Stimulated activated CD8-positive, alpha-beta memory T cell treated with anti-CD3 and anti-CD28 coated beads, Interleukin-7, amount 100 ng/mL, for 24 hours (primary cell): ENCODE measurements at places on chromosomes 11 and 22.

DNA sequence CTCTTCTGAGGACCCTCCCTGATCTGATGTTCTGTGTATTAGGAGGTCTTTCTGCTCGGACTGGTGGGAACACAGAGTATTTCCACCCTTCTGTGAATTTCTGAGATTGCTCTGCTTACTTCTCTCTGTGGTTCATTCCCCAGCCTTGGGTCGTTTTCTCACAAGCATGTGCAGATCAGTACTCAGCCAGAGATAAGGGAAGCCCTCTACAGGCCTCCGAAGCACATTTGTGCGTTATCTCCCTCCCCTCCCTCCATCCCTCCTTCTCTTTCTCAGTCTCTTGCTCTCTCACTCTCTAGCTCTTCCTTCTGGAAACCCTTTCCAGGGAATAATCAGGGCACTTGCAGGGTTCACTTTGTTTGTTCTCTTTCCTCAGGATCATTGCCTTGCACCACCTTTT, 35.2 kb upstream of the TUB start:
- DNase-seq, result no peak

GRCh38 chr11:68338051-68338780, 25.8 kb downstream of the LRP5 start:
- DNase-seq, result no peak

GRCh38 chr22:39699631-39700360, 129.2 kb downstream of the CACNA1I start:
- DNase-seq, result no peak

DNA sequence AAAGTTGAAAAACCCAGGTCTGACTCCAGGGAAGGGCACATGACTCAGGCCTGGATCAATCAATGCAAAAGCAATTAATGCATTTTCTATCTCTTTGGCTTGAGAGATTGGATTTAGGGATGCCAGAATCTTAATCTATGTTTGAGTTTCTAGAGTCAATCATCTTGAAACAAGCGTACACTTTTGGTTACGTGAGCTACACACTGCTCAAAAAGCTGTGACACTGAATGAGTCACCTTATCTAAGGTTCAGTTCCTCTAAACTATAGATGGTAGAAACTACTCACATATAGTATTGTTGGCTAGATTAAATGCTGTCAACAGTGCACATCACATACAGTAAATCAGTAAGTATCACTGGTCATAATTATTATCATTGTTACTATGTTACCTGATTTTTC, 24.2 kb downstream of the MRE11 start:
- no peak for DNase-seq

DNA sequence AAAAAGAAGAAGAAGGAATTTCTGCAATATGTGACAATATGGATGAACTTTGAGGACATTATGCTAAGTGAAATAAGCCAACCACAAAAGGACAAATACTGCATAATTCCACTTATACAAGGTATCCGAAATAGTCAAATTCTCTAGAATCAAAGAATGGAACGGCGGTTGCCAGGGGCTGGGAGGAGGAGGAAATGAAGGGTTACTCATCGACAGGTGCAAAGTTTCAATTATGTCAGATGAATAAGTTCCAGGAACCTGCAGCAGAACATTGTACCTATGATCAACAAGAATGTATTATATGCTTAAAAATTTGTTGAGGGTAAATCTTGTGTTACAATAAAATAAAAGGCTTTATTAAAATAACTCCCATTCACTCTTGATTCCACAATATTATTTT, 49.0 kb downstream of the SC5D start:
- DNase-seq, result no peak

DNA sequence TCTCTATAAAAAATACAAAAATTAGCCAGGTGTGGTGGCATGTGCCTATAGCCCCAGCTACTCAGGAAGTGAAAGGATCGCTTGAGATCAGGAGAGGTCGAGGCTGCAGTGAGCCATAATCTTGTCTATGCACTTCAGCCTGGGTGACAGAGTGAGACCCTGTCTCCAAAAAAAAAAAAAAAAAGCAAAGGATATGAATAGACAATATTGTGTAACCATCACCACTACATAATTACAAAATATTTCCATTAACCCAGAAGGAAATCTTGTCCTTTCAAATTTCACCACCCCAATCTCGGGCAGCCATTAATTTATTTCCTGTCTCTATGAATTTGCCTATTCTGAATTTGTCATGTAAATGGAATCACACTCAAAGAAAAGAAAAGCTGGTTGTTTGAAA, 21.2 kb downstream of the RSF1 start:
- DNase-seq, result no peak

- no peak for DNase-seq
Measured at GRCh38 chr11:130383344-130384211, 44.8 kb downstream of the ADAMTS8 start.

- DNase-seq, result no peak
Measured at GRCh38 chr11:11135820-11136476, 217.1 kb downstream of the CSNK2A3 start.

DNA sequence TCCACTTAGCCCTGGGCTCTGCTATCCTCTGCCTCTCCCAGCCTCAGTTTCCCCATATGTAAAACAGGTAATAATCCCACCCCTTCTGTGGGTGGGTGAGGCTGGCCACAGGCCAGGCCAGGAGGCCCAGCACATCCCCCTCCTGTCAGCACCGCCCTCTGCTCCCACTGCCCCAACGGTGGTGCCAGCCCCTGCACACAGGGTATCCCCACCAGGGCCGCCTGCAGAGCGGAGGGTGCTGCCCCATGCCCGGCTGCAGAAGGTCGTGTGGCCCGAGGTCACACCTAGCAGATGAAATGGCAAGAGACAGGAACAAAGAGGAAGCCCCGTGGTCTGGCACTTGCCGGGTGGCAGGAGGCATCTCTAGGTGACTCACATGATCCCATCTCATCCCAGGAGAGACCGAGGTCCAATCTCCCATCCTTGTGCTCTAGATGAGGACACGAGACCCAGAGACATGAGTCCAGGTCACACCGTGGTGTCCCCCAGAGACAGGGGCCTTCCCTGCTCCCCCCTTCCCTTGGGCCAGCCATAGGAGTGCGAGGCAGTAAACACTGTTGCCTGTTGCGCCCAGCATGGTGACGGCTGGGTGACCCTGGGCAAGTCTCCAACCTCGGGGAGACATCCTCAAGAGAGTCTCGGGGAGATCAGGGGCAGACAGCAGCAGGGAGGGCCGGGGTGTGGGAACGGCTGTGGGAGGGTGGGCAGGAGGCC, 27.2 kb upstream of the PPARA start:
- DNase-seq, result no peak

DNA sequence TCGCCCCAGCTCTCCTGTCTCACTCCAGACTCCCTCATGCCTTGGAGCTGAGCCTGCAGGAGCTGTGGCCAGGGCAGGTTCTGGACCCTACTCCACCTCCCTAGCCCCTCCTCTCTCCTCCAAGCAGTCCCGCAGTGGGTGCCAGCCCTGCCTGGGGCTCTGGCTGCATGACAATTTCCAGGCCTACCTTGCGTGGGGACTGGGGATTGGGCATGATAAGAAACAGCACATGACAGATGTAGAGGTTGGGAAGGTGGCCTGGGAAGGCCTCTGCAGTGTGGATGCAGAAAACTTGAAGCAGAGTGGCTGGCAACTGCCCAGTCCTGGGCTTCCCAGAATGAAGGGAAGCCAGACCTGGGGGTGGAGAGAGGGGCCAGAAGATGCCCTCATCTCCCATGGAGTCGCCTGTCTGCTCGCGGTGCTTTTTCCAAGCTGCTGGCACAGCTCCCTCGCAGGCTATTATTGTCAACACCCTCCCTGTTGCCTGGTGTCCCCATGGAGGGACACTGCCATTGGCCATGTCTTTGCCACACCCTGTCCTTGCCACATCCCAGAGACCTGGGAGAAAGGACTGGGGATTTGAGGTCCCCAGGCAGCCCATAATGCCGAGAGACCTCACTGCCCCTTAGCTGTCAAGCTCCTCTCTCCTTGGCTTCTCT, 48.9 kb upstream of the CDON start:
- no peak for DNase-seq

- no peak for DNase-seq
Measured at GRCh38 chr22:20423906-20424551, 13.6 kb downstream of the SCARF2 start.

- DNase-seq, result no peak
Measured at GRCh38 chr11:132058211-132058772, 687.9 kb downstream of the NTM start.

- DNase-seq, result no peak
Measured at GRCh38 chr11:102763440-102763839, 17.0 kb downstream of the MMP10 start.

DNA sequence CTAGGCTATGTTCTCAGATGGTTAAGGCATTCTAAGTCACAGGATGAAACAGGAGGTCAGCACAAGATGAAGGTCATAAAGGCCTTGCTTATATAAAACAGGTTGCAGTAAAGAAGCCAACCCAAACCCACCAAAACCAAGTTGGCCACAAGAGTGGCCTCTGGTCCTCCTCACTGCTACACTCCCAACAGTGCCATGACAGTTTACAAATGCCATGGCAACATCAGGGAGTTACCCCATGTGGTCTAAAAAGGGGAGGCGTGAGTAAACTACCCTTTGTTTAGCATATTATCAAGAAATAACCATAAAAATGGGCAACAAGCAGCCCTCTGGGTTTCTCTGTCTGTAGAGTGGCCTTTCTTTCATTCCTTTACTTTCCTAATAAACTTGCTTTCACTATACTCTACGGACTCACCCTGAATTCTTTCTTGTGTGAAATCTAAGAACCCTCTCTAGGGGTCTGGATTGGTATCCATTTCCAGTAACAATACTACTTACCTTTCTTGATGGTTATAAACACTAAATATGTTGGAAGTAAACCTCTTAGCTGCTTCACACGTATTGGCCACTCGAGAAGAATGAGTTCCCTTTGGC, 1237.9 kb downstream of the FAM181B start:
- no peak for DNase-seq

- DNase-seq, result no peak
Measured at GRCh38 chr11:96978751-96979150, 588.9 kb downstream of the JRKL start.

GRCh38 chr11:4979036-4979435, 15.6 kb upstream of the OR51L1 start:
- no peak for DNase-seq

DNA sequence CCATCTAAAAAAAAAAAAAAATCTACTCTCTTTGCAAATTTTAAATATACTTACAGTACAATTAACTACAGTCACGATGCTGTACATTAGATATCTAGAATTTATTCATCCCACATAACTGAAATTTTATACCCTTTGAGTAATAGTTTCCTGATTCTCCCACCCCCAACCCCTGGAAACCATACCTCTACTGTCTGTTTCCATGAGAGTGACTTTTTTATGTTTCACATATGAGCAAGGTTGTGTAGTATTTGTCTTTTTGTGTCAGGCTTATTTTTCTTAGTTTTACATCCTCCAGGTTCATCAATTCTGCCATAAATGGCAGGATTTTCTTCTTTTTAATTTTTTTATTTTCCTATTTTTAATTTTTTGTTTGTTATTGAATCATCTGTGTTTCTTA, 3.2 kb downstream of the HBB start:
- no peak for DNase-seq

DNA sequence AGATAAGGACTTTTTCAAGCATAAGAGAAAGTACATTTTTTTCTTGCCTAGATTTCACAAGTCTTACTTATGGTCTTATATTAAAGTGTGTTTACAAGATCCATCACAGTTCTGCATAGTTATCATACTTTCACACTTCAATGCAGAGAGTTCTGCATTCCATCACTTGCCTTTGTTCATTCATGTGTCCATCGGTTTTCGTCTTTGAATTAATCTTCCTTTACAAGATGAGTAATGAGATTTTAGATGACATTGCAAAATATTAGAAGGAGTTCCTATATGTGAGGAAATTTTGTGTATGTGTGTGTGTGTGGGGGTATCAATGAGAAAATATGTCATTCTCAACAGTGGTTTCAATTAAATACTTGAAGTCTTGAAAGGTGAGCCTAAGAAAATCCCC, 98.1 kb upstream of the GUCY1A2 start:
- DNase-seq, result no peak

- DNase-seq, result no peak
Measured at GRCh38 chr22:27724709-27725108, 76.8 kb downstream of the MN1 start.

DNA sequence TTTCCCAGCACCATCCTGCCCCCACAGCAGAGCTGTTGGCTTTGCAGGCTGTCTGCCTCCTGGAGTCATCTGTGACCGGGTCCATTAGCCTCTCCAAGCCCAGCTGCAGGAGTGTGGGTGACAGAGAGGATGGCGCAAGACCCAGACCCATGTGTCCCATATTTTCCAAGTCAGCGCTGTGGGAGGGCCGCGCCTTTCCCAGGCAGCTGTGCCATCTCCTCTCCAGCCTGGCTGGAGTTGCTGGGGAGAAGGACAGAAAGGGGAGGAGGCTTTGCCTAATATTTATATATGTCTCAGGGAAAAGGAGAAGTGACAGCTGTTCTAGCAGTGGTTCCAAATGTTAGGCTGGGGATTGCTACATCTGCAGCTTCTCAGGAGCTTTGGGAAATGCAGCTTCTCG, 15.7 kb downstream of the DTX4 start:
- no peak for DNase-seq

DNA sequence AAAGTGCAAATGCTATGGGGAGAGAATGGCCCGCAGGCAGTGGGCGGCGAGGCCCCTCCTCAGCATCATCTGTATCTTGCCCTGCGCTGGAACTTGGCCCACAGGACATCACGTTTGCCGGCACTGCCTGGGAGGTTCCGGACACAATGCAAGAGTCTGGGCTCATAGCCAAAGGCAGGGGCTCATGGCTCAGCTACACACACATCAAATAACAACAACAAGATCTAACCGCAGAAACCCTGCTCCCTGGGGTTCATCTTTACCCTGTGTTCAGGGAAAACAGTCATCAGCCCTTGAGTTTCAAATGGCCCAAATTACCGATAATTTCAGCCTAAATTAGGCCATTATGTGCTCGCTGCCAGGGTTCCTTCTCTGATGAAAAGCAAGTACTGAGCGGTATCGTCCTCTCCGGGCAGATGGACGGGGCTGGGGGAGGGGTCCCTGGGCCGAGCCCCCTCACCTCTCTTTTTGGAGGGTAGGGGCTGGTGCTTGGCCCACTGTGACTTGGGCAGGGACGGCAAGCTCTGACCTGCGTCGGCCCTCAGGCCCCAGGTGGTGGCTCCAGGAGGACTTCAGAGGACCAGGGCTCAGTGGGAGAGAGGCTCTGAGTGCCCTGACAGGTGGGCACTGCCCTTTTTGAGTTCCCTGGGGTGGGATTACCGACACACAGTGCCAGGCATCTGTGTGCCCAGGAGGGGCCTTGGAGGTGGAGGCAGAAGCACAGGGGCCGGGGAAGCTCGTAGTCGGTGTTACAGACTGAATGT, 25.0 kb upstream of the GAL start:
- DNase-seq, result no peak
